Stimulated activated CD4-positive, alpha-beta T cell treated with anti-CD3 and anti-CD28 coated beads, TNF-alpha, amount 100 ng/mL, for 4 hours (primary cell): ENCODE measurements at places on chromosomes 1 and 21.
A peak's percentile ranks its signal among the peaks of the same experiment; 100 is the strongest.

GRCh38 chr1:173420330-173420806 is 56.8 kb upstream of the PRDX6 start:
- peak; percentile 33 for DNase-seq

DNA sequence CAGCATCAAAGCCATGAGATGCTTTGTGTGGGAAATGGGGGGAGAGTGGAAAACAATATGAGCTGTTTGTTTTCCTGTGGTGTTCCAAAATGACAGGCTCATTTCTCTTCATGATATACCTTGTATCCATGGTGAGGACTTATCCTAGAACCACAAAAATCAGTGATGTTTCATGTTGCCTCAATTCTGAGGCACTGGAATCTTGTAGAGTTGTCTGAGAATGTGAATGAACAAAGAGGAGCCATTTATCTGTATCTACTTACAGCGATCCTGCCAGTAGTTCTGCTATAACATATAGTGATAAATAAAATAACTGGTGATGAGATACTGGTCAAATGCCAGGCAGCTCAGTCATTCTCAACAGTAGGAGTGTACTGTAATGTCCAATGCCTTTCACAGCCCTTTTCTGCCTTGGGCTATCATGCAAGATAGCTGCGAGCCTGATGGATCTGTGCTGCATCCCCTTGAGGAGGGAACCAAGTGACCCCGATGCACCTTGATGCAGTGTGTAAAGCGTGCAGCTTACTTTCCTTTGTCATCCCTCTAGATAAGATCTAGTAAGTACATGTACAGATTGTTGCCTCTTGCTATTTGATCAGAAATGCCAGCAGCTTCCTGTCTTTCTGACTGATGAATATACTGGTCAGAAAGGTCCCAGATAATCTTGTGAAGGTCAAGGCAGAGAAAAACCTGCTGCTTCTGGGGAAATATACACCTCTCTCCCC is 52.8 kb downstream of the SLC44A3 start:
- no peak for DNase-seq

DNA sequence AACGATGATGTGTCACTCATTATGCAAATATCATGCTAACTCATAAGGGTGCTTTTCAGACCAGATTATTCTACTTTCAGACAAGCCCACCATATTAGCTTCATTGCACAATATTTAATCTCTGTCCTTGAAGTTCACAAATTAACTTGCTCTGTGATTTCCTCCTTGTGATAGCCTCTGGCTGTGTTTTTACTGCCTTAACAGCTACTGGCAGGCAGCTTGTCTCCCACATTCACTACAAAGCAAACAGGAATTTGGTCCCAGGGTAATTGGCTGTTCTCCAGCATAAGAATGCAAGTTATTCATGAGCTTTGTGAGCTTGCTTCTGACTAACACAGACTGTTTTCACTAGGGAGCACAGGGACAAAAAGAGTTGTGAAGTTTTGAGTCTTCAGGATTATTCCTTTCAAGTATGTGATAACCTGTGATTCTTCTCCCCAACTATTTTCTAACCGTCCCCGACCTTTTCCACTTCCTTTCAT is 87.9 kb upstream of the HMCN1 start:
- no peak for DNase-seq

- no peak for DNase-seq
These were observed 31.5 kb downstream of the TMCO1 start for GRCh38 chr1:165737196-165737595.

DNA sequence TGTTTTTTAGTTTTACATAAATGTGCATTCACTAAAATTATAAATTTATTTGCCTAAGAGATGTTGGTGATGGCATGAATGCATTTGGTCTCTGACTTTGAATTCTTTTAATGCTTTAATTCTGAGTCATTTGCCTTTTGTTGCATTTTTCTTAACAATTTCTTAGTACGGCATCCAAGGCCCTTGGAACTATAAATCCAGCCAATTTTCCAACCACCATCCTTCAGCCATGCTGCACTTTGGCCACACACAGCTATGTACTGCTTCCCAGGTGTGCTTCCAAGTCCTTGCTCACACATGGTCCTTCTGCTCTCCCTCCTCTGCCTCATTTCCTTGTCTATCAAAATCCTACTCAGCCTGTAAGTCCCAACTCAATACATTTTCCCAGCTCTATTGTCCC is 161.0 kb downstream of the DHRS3 start:
- DNase-seq, result no peak

- no peak for DNase-seq
These were observed 340.1 kb upstream of the ESRRG start for GRCh38 chr1:217063172-217063908.

DNA sequence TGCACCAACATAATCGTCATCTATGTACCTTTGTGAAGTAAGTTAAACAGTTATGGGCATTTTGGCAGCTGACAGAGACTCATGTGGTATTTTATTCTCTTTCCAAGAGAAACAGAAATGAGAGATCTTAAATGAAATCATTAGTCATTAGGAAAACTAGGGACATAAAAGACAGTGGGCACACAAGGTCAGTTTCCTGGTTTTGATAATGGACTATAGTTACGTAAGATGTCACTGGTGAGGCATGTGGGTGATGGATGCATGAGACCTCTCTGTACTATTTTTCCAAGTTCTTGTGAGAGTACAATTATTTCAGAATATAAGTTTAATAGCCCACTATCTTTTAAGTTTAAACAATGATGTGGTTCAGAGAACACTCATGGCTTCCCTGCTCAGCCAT is 216.9 kb downstream of the APP start:
- DNase-seq, result no peak

- no peak for DNase-seq
These were observed 47.1 kb downstream of the CTH start for GRCh38 chr1:70458131-70458530.

- no peak for DNase-seq
These were observed 7.5 kb downstream of the IVNS1ABP start for GRCh38 chr1:185309566-185309965.

- no peak for DNase-seq
These were observed at the start of gene CD101 for GRCh38 chr1:117001254-117001927. TSS of gene CD101 (plus strand) at chr1:117001760. CDS start at chr1:117001818, 58 bp downstream.

DNA sequence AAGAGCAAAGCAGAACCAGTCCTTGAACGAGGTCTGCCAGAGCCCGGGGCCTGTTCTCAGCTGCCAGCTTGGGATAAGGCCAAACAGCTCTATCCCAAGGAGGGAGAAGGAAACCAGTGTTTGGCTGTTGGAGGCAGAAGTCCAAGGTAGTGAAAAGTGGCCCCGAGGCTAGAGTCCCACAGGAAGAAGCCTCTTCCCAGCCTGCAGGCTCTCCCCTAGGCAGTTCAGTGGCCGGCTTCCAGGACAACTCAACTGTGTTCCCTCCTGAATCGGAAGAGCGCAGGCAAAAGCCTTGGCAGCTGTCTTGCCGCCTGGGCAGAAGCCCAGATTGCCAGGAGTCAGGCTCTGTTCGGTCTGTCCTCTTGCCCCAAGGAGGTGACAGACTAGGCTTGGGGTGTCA is 19.3 kb downstream of the QSOX1 start:
- no peak for DNase-seq

DNA sequence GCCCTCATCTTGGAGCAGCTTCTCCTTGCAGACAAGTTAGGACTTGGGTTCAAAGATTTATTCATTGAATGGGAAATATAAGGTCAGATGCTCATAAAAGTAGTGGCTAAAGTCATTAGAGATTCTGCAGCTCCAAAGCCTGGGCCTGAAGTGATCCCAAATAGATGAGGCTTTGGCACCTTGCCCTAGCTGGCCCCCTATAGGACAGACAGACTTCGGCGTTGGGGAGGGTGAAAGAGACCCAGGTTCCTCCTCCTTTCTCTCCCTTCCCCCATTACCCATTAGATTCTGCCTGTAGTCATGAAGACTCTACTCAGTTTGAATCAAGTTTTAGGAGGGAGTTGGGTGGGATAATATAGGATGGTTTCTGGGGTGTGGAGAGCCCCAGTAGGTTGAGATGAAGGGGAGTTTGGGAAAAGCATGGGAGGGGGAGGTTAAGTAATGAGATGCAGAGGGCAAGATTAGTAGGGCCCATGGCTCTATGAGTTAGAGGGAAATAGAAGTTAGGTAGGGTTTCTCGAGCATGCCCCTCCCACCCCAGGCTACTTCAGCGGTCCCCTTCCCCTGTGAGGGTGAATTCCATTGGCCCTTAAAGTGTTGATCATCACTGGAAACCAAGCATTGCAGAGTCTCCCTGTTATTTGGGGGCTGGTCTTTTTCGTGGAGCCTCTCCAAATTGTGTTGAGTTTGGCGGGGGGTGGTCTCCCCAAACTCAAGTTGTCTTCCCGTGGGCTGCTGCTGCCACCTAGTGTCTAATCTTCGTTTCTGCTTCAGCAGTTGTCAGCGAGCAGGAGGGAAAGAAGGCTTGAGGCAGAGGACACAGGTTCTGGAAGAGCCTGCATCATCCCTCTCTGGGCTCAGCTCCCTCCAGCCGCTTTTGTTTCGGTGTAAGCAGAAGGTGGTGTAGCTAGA is 2.1 kb upstream of the AHDC1 start:
- peak; percentile 43 for DNase-seq

- no peak for DNase-seq
These were observed at the start of gene MTARC1 for GRCh38 chr1:220786337-220787068. TSS of gene MTARC1 (plus strand) at chr1:220786913. CDS start at chr1:220786945, 32 bp downstream.

- no peak for DNase-seq
These were observed 133.3 kb downstream of the KCNK2 start for GRCh38 chr1:215215846-215216245.

- DNase-seq, result no peak
These were observed 60.2 kb downstream of the NDUFS5 start for GRCh38 chr1:39086386-39086785.

DNA sequence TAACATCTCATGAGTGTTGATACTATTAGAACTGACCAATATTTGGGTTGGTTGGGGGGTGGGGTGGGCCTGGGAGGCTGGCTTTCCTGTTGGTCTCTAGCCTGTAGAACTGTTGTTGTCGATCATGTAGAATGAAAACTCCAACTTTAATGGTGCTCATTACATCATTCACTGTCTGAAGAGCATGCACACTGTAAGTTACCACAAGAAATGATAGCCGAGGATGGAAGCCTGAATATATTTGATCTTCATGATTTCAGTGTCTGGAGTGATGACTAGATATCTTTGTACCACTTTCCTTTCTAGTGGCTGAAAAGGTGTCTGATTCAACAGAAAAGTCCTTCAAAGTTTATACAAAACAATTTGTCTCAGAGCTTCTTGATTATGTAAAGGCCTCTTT is 123.6 kb downstream of the XCL2 start:
- DNase-seq, result no peak

DNA sequence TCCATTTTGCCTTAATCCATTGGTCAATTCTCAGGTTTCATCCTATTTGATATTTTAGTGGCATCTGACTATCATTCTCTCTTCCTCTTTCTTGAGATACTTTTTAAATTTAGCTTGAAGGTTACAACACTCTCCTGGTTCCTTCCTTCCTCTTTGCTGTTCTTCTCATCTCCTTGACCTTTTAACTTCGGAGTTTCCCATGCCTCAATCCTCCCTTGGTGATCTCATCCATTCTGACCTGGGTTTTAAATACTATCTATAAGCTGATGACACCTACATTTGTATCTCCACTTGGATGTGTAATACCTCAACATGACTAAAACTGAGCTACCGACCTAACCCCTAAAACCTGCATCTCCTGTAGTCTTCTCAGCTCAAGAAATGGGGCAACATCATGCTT is 4.8 kb upstream of the ZNF687 start:
- DNase-seq, result no peak

DNA sequence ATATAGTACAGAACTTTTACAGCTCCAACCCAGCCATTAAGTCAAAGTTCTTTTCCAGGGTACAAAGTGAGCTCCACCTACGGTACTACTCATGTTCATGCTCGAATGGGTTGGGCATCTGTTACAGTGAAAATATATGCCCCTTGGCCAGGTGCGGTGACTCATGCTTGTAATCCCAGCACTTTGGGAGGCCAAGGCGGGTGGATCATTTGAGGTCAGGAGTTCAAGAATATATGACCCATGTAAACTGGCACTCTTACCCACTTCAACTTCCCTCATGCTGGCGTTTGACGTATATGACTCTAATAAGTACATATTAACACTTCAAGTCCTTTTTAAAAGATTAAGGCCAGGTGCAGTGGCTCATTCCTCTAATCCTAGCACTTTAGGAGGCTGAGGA is 71.3 kb upstream of the PKN2 start:
- DNase-seq, result no peak

DNA sequence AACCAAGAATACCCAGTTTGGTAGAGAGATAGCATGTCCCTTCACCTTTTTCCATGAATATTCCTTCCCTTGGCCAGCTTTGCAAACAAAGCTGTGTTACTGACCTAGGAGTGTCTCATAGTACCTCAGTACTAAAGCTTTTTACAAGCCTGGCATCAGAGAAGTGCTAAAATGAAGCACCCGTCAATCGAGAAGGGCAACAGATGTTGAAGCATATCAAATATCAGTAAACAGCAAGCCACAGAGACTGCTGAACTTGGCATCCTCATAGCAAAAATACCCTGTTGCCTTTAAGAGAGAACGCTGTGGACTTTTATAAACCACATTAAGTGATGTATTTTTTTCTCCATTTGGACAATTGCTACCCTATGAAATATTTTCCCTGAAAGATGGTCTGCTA is 128.6 kb upstream of the HOOK1 start:
- DNase-seq, result no peak

- no peak for DNase-seq
These were observed 794 bp upstream of the FAM76A start for GRCh38 chr1:27724961-27725373.

DNA sequence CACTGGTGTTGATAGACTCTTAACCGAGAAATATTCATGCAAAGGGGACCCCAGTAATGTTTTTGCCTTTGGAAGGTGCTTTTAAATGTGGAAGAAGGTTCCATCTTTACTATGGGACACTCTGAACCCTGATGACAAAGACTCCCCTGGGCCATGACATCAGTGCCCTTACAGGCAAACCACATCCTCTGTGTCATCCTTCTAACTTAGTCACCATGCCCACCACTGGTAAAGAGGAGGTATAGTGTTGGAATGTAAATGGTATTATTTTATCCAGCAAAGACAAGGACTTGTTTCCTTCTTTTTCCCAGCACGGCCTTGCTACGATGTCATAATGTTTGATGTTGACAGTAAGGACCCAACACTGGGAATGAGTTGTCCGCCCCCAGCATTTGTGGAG is 12.6 kb downstream of the METTL13 start:
- DNase-seq, result no peak

- no peak for DNase-seq
These were observed 357.6 kb downstream of the KIF26B start for GRCh38 chr1:245512181-245512888.

- no peak for DNase-seq
These were observed 155.8 kb downstream of the RYR2 start for GRCh38 chr1:237197470-237198425.

DNA sequence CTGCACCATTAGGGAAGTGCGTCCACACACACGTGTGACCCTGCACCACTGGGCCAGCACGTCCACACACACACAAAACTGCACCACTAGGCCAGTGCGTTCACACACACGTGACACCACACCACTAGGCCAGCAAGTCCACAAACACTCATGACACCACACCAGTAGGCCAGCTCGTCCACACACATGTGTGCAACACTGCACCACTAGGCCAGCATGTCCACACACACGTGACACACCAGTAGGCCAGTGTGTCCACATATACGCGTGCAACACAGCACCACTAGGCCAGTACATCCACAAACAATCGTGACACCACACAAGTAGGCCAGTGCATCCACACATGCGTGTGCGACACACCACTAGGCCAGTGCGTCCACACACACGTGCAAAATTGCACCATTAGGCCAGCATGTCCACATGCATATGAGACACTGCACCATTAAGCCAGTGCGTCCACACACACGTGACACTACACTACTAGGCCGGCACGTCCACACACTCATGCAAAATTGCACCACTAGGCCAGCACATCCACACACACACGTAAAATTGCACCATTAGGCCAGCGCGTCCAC is 235.0 kb downstream of the SLC45A1 start:
- no peak for DNase-seq

- no peak for DNase-seq
These were observed 167.7 kb downstream of the TOMM20 start for GRCh38 chr1:234960722-234961455.
